GM04503 (cell line): ENCODE measurements at places on chromosomes 1 and 21.

DNA sequence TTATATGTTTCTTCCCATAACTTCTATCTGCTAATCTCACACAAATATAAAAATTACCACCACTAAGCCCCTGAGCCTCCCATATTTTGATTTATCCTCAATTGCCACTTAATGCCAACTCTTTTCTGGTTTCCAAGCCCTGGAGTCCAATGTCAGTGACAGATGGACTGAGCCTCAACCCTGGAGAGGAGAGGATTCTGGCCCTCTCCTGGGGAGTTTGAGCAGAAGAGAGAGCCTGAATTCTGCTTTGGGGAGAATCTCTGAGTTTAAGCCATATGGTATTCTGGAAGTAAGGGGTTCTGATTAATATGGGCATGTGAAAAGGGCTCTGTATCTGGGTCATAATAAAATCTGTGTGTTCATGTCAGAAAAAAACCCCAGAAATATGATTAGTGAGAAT, 8.5 kb downstream of the CADM3 start:
- DNase-seq: no peak

- no peak for DNase-seq
Observed at GRCh38 chr1:113198806-113199205, 125.8 kb downstream of the LRIG2 start.

DNA sequence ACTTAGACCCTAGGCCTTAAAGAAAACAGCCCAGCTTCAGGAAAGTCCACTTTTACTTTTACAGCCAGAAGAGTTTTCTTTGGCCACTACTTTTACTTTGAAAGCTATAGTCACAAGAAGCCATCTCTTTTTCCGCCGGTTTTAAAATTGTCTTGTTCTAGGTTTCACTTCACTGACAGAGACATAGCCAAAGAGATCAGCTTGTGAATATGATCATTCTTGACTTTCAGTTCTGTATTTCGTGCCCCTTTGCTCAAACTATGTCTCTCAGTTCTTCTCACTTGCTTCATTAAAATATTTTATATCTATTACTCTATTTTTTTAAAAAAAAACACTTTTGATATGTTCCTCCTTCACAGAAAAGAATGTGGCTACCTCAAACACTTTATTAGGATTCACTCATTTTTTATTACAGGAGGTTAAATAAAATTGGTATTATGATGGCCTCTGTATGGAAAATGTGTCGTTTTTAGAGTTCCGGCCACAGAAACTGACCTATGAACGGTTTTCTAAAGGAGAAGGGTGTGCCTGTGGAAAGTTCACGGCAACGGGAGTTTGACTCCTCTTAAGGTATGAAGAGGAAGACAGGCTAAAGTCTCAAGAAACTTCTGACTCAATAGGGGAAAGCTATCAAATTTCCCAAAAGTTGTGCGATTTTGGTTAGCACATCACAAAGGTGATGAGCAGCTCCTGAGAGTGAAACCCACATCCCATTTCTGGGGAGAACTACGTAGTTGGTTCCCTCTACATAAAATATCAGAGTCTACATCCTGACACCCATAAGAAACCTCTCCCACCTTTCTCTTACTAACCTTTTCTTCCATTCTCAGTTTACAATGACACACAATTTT, 1.2 kb downstream of the MCOLN2 start:
- DNase-seq: no peak

DNA sequence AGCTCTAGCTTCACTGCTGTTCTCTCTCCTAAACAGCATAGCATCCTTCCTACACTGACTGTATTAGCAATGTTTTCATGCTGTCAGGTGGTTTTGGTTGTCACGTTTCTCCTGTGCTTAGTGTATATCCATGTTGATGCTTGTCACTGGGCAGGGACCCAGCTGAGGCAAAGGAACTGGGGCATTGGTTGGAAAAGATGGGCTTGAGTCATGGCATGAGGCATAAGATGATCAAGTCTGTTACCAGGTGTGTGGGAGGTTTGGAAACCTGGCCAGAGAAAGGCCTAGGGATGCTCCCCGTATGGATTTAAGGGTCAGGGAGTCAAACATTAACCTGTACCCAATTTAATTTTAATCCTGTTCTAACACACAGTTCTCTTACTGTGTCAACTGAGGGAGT, 69.6 kb downstream of the OSBPL9 start:
- DNase-seq: no peak

DNA sequence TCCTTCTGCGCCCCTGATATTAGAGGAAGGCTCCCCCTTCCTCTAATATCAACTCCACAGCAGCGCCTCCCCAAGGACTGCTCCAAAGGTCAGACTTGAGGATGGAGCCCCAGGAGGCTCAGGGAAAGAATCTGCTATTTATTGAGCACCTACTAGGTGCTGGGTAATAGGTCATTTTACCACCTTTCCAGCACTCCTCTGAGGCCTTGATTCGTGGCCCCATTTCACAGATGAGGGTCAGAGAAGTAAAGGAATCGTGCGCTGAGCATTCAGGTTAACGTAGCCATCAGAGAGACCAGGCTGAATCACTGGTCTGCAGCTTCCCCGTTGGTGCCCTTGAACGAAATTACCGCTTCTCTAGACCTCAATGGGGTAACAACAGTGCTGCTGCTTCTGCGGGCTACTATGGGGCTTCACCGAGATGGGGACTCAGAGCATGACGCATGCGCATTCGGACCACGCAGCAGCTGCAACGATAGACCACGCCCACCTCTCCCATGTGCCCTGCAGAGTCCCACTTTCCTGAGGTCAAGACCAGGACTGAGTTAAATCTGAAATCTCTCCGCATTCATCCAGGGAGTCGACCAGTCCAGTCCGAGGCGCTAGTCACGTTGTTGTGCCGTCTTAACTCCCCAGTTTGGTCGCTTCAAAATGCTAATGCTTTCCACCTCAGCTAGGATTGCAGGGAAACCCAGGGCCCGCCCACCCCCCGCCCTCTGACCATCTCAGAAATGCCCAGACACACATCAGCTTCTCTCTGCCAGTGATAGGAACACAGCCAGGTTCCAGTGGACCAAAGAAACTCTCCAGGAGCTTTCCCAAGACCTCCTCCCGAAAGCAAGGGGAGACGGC, 12.9 kb downstream of the CAMK2N1 start:
- no peak for DNase-seq

DNA sequence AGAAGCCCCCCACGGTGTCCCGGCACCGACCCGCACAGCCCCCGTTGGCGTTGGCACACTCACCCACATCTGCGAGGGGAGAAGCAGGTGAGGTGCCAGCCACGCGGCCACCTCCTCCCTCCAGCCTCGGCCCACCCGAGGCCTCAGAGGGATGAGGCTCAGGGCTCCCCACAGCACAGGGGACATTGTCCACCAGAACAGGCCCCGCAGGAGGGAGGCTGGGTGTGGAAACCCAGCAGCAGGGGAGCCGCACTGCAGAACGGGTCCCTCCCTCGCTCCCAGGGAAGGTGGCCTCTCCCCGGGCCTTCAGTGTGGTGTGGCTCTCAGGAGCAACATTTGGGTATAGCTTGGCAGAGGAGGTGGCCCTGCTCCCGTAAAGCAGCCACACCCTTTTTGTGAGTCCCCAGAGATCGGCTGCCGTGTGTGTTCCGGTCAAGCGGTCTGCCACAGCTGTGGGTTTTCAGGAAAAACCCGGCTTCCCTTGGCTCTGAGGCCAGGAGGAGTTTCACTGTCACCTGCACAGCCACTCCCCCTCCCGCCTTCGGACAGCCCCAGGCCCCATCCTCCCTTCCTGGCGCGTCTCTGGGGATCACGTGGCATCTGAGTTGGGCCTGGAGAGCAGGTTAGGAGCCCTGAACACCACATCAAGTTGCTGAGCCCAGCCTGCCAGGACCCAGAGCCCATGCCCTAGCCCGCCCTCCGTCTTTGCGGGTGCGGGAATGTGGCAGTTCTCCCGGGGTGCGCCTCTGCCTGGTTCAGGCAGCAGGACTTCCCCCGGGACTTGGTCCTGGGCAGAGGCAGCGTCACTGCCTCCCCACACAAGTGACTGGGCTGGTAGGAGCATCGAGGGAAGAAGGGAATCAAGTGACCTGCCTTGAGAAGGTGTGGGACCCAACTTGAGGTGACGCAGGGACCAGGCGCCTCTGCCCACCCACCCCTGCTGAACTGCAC, 64.0 kb downstream of the MEGF6 start:
- no peak for DNase-seq

- no peak for DNase-seq
Observed at GRCh38 chr1:230073371-230074035, 6.5 kb downstream of the GALNT2 start.
